Activated naive CD8-positive, alpha-beta T cell treated with anti-CD3 and anti-CD28 coated beads for 36 hours (primary cell): ENCODE measurements at places on chromosomes 13 and 19. TPM values are rescaled to one million over a fixed set of nuclear protein-coding genes. Genes with fewer than 3 reads are reported as not detected.

The MADCAM1 gene
- 0.21 TPM for total RNA-seq

The RLN3 gene
- total RNA-seq = not detected

The POU4F1 gene
- total RNA-seq = 0.08 TPM

The KCNJ14 gene
- 1.5 TPM for total RNA-seq

The ESD gene
- total RNA-seq = 142 TPM

The CPB2 gene
- total RNA-seq = not detected

The ZNF154 gene
- total RNA-seq = 6.3 TPM

The CGB3 gene
- not detected for total RNA-seq

The CGB7 gene
- not detected for total RNA-seq

The ZNF726 gene
- 17.5 TPM for total RNA-seq

The SF3A2 gene
- 160 TPM for total RNA-seq

The LCP1 gene
- total RNA-seq = 901 TPM

The BEST2 gene
- total RNA-seq = not detected

- DNase-seq = no peak
- H3K27ac ChIP-seq = no peak overlapping the region
- no peak overlapping the region for H3K4me3 ChIP-seq
- no peaks in the 10 kb centered on the region for H3K36me3 ChIP-seq
- H3K4me1 ChIP-seq = no peaks in the 10 kb centered on the region
Observed at GRCh38 chr19:15563325-15563794, 51.7 kb upstream of the CYP4F8 start.

GRCh38 chr13:51950722-51951121, 60.5 kb downstream of the ATP7B start:
- no peak for DNase-seq
- no peak overlapping the region for H3K27ac ChIP-seq
- H3K4me1 ChIP-seq = peaks cover 7% of the 10 kb centered on the region

- H3K27me3 ChIP-seq = peaks cover 60% of the 10 kb centered on the region
- DNase-seq = no peak
- H3K4me3 ChIP-seq = no peak overlapping the region
- no peaks in the 10 kb centered on the region for H3K36me3 ChIP-seq
Observed at GRCh38 chr19:51027126-51027806, 850 bp upstream of the KLK11 start.

DNA sequence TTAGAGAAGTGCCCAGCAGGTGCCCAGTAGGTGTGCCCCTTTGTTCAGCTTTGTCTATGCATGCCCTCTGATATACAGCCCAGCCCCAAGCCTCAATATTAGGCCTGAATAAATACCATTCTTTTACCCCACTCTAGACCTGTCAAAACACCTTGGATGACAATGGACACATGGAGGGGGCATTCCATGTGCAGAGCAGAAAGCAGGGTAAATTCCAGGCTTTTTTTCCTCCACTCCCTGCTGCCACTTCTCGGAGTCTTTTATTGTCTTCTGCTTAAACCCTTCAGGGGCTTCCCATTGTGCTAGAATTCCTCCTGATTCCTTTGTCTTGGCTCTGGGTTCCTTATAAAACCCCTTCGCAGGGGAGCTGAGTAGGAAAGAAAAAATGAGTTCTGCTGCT, 5.8 kb upstream of the FRY start:
- no peak overlapping the region for H3K27ac ChIP-seq
- H3K27me3 ChIP-seq = peaks cover 7% of the 10 kb centered on the region
- no peaks in the 10 kb centered on the region for H3K36me3 ChIP-seq
- no peak overlapping the region for H3K4me3 ChIP-seq

GRCh38 chr13:78129823-78130222, 211.2 kb upstream of the EDNRB start:
- H3K4me3 ChIP-seq = no peak overlapping the region
- H3K36me3 ChIP-seq = no peaks in the 10 kb centered on the region
- no peak for DNase-seq
- no peaks in the 10 kb centered on the region for H3K4me1 ChIP-seq

- no peaks in the 10 kb centered on the region for H3K36me3 ChIP-seq
- H3K27ac ChIP-seq = no peak overlapping the region
- no peaks in the 10 kb centered on the region for H3K4me1 ChIP-seq
- no peak for DNase-seq
Observed at GRCh38 chr13:113792886-113793717, 34.1 kb downstream of the TMEM255B start.

- H3K36me3 ChIP-seq = peaks cover 28% of the 10 kb centered on the region
- no peak overlapping the region for H3K27ac ChIP-seq
- H3K27me3 ChIP-seq = no peaks in the 10 kb centered on the region
- no peak for DNase-seq
Observed at GRCh38 chr13:110702591-110703526, 3.1 kb downstream of the CARS2 start.

DNA sequence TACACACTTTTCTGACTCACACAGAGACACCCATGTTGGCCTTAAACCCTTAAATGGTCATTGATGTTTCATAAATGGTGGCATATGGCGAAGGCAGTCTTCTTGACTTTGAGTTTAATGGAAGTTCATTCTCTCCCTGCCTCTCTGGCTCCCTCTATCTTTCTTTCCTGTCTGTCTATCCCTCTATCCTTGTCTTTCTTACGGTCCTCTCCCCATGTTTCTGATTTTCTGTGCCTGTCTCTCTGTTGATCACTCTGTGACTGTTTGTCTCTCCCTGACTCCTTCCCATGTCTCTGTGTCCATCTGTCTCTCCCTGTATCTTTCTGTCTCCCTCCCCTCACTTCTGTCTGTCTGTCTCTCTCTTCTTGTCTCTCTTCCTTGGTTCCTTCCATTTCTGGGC, 43.2 kb upstream of the SHKBP1 start:
- H3K27me3 ChIP-seq = peaks cover 26% of the 10 kb centered on the region
- no peak overlapping the region for H3K27ac ChIP-seq
- no peak overlapping the region for H3K4me3 ChIP-seq
- no peaks in the 10 kb centered on the region for H3K36me3 ChIP-seq
- no peak for DNase-seq

GRCh38 chr13:46593398-46593797, 40.4 kb downstream of the LRCH1 start:
- peaks cover 80% of the 10 kb centered on the region for H3K4me1 ChIP-seq
- H3K27ac ChIP-seq = peak overlapping the region; percentile 63
- peak overlapping the region; percentile 60 for H3K4me3 ChIP-seq
- peak; percentile 64 for DNase-seq
- peaks cover 3% of the 10 kb centered on the region for H3K36me3 ChIP-seq

GRCh38 chr13:113483081-113483480, 7.4 kb downstream of the DCUN1D2 start:
- no peak overlapping the region for H3K4me3 ChIP-seq
- no peak for DNase-seq
- peaks cover 15% of the 10 kb centered on the region for H3K4me1 ChIP-seq
- H3K27me3 ChIP-seq = no peaks in the 10 kb centered on the region

GRCh38 chr19:10372690-10373089, 7.7 kb downstream of the TYK2 start:
- no peak overlapping the region for H3K27ac ChIP-seq
- peaks cover 26% of the 10 kb centered on the region for H3K36me3 ChIP-seq
- H3K4me1 ChIP-seq = peaks cover 4% of the 10 kb centered on the region
- no peak overlapping the region for H3K4me3 ChIP-seq
- DNase-seq = no peak

DNA sequence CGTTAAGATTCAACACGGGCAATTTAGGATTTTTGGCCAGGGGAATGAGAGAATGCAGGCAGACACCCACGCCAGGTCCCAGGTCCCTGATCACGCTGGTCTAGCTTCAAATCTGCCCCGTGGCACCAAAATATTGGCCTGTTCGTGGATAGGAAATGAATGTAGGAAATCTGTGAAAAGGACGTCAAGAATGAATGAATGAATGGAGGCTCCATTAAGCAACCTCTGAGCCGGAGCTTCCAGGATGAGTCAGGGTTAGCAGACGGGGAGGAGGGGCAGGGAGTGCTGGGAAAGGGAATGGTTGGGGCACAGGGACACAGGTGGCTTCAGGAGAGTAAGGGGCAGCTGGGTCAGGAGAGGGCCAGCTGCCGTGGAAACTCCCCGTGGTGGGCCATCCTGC, 4.2 kb downstream of the SULT2B1 start:
- H3K27ac ChIP-seq = no peak overlapping the region
- peaks cover 30% of the 10 kb centered on the region for H3K27me3 ChIP-seq
- no peaks in the 10 kb centered on the region for H3K36me3 ChIP-seq
- H3K4me1 ChIP-seq = no peaks in the 10 kb centered on the region
- no peak overlapping the region for H3K4me3 ChIP-seq

DNA sequence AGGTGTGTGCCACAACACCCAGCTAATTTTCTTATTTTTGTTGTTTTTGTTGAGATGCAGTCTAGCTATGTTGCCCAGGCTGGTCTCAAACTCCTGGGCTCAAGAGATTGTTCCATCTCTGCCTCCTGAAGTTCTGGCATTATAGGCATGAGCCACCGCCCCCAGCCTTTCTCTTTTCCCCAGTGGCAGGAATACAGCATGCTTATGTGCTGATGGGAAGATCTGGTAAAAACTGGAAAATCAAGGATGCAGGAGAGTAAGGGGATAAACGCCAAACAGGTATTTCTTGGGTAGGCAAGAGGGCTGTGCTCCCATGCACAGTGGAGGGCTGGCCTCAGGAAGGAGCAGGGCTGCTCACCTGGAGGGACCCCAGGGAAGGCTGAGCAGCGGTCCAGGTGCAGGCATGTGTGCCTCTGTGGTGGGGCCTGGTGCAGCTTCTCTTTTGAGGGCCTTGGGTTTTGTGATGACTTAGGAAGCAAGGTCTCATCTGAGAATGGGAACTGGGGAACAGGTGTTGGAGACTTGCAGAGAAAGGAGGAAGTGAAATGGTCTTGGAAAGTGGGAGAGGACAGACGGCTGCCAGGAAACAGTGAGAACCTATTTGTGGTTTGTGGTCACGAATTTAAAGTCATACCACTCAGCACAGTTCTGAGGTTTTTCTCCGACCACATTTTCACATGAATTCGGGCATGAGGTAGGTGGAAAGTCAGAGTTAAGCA, 106.5 kb downstream of the TEX26 start:
- peak overlapping the region; percentile 12 for H3K4me3 ChIP-seq
- H3K36me3 ChIP-seq = peaks cover 3% of the 10 kb centered on the region
- DNase-seq = peak; percentile 29
- peaks cover 31% of the 10 kb centered on the region for H3K27me3 ChIP-seq
- peak overlapping the region; percentile 59 for H3K27ac ChIP-seq

GRCh38 chr13:36639610-36640009, 34.2 kb upstream of the SERTM1 start:
- H3K4me3 ChIP-seq = no peak overlapping the region
- no peaks in the 10 kb centered on the region for H3K36me3 ChIP-seq
- H3K27ac ChIP-seq = no peak overlapping the region
- no peaks in the 10 kb centered on the region for H3K4me1 ChIP-seq

DNA sequence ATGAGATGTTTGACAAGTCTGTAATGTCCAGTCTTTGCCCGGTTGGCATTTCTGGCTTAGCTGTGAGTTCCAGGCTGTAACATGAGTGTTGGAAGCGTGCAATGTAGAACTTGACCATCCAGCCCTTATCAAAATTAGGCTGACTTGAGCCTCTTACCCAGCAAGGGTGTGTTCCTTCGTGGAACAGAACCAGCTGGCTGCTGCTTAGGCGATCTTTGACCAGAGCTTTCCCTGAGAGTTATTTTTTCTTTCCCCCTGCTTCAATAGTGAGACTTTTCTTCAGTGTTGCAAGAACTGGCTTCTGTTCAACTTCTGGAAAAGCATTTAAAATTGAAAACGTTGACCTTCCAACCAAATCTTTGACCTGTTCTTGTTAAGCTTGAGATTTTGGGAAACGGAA, 6.5 kb downstream of the TNFSF13B start:
- H3K4me1 ChIP-seq = no peaks in the 10 kb centered on the region
- no peak overlapping the region for H3K4me3 ChIP-seq

DNA sequence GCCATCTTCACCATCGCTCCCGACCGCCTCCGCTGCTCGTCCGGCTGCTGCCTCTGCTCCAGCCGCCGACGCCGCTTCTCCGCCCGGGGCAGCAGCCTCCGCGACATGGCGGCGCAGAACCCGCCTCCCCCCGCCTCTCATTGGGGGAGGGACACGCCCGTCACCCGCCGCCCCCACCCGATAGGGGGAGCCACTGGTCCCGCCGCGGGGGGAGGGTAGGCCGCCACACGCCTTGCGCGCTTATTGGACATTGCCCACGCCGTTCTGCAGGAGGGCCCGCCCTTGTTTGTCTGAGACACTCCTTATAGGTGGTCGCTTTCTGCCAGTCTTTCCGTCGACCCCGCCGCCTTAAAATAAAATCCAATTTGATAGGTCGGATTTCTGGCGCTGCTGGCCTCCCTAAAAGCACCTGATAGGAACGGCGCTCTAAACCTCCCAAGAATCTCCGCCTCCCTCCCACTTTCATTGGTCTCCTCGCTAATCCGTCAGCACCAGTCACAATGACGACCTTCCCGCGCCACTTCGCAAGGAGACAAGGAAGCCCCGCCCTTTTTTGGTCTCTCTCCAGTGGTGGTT, at the start of gene HNRNPL:
HNRNPL (minus strand) TSS at position 127 of the 576 bp plus-strand sequence; CDS start at position 107, 20 bp downstream.
- peak within 1 kb of the TSS; percentile 100 for H3K27ac ChIP-seq
- H3K36me3 ChIP-seq = peaks cover 45% of the 10 kb centered on the region
- peak within 1 kb of the TSS; percentile 93 for H3K4me3 ChIP-seq
- H3K4me1 ChIP-seq = peaks cover 54% of the 10 kb centered on the region
- peaks cover 5% of the 10 kb centered on the region for H3K27me3 ChIP-seq

GRCh38 chr13:93226623-93227279, at the start of gene GPC6:
Gene GPC6 (plus strand): TSS chr13:93226807.
- no peak for DNase-seq
- peaks cover 60% of the 10 kb centered on the region for H3K27me3 ChIP-seq
- no peaks in the 10 kb centered on the region for H3K36me3 ChIP-seq
- H3K4me3 ChIP-seq = no peak within 1 kb of the TSS
- H3K4me1 ChIP-seq = peaks cover 3% of the 10 kb centered on the region

DNA sequence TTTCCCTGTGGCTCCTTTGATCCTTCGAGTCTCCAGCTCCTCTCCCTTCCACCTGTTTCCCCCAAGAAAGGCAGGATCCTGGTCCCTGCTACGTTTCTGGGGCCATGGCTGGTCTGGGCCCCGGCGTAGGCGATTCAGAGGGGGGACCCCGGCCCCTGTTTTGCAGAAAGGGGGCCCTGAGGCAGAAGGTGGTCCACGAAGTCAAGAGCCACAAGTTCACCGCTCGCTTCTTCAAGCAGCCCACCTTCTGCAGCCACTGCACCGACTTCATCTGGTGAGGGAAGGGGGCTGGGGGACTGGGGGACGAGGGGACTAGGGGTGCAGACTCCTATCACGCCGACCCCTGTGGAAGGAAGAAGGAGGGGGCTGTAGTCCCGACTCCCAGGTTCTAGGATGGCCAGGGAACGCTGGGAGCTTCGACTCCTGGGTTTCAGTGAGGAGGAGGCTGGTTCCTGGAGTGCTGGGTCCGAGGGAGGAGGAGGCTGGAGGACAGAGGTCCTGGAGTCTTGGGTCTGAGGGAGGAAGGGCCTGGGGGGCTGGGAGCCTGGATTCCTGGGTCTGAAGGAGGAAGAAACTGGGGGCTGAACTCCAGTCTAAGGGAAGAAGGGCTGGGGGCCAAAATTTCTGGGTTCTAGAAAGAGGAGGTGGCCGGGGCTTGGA, 524 bp downstream of the PRKCG start:
- no peak for DNase-seq
- H3K4me3 ChIP-seq = no peak overlapping the region
- H3K27me3 ChIP-seq = peaks cover 29% of the 10 kb centered on the region
- no peaks in the 10 kb centered on the region for H3K36me3 ChIP-seq

GRCh38 chr13:23848019-23848418, 41.2 kb downstream of the MIPEP start:
- H3K4me3 ChIP-seq = no peak overlapping the region
- H3K36me3 ChIP-seq = peaks cover 4% of the 10 kb centered on the region
